ENCODE measurements at places on chromosomes 1 and 21.
A peak's percentile ranks its signal among the peaks of the same experiment; 100 is the strongest.

GRCh38 chr1:227622739-227623475 is 59.6 kb downstream of the ZNF678 start:
- no peak for DNase-seq

DNA sequence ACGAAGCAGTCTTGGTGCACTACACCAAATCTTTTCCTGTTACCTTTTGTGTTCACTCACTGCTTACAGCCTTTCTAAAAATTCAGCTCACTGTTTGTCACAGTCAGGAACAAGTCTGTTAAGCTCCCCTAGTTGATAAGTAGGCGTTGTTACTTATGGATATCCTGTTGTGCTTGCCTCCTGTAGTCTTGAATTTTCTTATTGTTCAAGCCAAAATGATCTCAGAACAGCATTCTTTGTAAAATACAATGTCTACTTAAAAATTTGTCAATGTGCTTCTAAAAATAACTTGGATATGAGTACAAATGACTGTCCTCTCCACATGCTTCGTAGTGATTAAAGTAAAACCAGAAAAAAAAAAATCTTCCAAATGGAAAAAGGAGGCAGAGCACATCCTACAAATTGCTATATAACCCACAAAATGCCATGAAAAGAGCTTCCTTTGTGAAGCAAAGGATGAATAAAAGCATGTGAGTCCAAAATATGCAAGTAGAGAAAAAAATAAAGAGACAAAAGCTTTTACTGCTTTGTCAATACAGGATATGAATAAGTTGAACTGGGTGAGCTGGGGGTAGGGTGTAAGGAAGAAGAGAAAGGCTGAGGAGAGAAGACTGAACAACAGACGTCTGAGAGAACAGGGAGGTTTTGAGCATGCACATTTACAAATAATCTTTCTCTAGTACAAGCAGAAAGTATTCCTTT is 228.9 kb upstream of the ADGRL4 start:
- no peak for DNase-seq

DNA sequence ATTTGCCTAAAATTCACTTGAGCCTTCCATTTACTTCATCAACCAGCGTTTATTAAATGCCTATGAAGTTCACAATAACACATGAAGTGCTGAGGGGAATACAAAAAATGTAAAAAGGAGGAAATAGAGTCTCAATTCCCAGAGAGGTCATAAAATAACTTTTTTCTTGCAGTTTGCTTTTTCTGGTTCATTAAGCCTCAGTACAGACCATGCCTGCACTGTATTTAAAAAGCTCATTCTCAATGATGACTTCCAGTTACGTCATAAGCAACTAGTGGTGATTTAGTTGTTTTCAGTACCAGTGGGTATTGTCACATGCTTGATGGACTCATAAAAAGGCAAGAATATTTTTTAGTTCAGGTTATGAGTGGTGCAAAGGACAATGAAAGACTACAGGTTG is 160.1 kb upstream of the UBE2U start:
- DNase-seq = no peak

DNA sequence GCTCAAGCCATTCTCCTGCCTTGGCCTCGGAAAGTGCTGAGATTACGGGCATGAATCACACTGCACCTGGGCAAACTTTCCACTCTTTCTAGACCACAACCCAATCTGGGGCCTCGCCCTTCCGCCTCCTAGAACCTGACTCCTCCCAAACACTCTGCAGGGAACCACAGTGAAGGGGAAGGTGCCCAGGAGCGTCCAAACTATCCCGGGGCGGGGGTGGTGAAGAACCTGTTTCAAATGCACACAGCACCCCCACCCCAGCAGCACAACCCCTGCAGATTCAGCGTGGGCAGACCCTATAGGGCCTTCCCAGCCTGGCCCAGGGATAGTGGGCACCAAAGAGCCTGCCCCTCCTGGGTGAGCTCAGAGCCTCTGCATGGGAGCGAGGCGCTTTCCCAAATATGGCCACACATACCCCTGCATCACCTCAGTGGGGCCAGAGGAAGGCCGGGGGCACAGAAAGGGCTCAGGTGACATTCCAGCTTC is 86.9 kb downstream of the STUM start:
- DNase-seq = no peak

DNA sequence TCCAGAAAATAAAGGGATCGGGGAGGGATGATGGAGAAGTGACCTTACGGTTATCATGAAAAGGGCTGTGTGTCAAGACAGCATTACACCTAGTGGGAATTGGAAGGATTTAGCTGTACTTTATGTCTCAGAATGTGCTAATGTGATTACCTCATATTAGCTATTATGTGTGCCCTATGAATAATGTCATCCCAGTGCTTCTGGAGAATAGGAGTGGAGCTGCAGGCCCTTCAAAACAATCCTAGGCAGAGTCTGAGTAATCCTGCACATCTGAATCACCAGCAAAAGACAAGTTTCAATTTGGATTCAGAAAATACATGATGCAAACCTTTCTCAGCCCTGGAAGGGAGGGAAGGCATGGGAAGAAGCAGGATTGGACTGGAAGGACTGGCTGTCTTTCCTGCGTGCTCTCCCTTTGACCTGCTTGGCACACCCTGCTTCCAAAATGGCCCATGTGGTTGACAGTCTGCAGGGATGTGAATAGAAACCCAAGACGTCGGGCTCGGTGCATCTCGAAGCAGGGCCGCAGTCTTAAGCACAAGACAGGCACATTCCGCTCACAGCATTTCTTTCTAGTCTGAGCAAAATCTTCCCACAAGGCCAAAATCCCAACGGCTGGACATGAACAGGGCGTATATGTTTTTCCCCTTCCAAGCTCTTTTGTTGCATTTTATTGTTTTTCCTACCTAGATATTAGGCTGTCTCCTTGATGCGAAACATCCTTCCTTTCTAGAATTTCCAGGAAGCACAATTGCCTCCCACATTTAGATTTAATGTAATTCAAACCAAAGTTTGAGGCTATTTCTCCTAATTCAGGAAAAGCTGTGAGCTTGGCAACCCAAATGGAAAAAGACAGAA is 54.3 kb upstream of the TARBP1 start:
- peak; percentile 72 for DNase-seq

- DNase-seq = no peak
Observed at GRCh38 chr1:9350013-9350908, 57.6 kb downstream of the SPSB1 start.

GRCh38 chr1:3776231-3776961 is 3.8 kb downstream of the SMIM1 start:
- DNase-seq = no peak

GRCh38 chr1:21666576-21667320 is 2.4 kb downstream of the RAP1GAP start:
- DNase-seq = no peak

DNA sequence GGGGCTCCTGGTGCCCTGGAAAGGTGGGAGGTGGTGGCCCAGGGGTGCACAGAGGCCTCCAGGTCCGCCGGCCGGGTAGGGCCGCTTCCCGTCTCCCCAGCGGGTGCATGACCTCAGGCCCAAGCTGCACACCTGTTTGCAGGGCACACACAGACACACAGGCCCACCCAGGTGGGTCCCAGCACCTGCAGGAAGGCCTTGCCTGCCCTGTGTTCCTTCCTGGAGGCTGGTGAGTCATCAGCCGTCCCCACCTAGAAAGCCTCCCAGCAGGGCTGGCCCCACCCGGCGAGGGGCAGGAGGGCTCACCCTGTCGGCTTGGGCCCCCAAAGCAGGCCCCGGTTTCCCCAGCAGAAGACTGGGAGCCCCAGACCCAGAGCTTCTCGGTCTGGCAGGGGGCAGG is 23.6 kb upstream of the TTLL10 start:
- no peak for DNase-seq

GRCh38 chr1:197096137-197096536 is 29.1 kb upstream of the F13B start:
- DNase-seq = no peak

- DNase-seq = no peak
Observed at GRCh38 chr1:70826428-70826827, 221.2 kb downstream of the PTGER3 start.

DNA sequence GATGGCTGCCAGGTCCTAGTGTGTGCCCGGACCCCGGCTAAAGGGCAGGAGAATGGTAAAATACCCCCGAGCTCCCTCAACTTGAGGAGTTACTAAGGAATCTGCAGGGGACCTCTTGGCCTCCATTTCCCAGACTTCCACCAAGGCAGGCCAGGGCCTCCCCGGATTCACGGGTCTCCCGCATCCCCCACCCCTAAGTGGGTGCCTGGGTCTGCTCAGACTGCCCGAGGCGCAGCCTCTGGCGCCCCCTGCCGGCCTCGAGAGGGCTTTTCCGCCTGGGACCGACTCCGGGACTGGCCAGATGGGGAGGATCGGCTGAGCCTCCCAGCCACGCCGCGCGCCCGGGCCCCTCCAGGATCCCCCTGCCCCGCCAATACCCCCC is 1.7 kb downstream of the PLEKHG5 start:
- peak; percentile 87 for DNase-seq

DNA sequence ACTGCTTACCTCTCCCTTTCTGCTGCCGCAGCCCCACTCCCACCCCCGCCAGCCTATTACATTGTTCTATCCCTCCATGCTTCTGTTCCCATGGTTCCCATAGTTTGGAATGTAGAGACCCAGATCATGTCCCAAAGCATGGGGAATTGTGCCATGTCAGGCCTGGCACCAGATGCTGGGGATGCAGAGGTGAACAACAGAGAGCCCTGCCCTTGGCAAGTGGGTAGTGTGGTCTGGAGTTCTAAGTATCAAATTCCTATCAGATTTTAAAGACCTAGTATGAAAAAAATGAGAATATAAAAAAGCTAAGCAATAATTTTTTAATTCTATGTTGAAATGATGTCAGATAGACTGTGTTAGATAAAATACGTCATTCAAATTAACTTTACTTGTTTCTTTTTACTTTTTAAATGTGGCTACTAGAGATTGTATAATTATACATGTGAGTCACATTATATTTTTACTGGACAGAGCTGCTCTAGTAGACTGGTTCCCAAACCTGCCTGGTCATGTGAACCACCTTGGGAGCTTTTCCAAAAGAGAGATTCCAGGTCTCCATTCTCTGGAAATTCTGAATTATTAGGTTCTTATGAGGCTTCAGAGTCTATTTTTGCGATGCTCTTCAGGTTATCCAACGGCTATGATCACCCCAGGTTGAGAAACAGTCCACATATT is 113.0 kb upstream of the DAB1 start:
- no peak for DNase-seq

DNA sequence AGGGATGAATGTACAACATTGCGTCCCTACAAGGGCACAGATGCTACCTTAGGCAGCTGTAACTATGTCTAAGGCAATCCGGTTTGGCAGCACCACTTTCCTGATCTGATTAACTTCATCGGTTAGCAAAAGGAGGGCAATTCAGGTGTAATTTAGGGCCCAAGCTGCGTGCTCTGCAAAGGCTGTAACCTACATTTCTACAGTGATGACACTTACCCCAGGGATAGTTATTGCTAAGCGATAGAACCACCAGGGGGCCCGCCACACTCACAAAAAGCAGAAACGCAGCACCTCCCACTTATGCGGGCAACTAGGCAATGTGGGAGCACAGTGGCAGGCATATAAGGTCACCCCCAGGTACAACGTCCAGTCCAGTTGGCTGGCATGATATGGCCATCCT is 113.5 kb downstream of the GDAP2 start:
- DNase-seq = no peak

- no peak for DNase-seq
Observed at GRCh38 chr1:160538985-160539651, 16.1 kb upstream of the SLAMF6 start.

DNA sequence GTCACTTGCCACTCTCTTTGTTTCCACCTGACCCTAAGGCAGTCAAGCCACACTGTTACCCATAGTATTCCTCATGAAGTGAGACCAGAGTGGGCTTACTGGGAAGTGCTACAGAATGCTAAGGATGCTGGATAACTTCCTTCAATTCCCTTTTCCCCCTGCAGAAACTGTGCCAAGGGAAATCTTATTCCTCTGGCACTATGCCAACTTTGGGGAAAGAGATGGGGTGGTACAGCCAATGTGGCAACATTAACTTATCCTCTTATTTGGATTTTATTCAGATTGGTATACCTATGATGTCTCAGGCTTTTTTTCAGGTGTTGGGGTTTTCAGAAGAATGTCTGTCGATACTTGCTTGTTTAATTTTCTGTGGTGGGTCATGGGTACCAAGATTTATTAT is 599.4 kb upstream of the PBX1 start:
- DNase-seq = no peak

DNA sequence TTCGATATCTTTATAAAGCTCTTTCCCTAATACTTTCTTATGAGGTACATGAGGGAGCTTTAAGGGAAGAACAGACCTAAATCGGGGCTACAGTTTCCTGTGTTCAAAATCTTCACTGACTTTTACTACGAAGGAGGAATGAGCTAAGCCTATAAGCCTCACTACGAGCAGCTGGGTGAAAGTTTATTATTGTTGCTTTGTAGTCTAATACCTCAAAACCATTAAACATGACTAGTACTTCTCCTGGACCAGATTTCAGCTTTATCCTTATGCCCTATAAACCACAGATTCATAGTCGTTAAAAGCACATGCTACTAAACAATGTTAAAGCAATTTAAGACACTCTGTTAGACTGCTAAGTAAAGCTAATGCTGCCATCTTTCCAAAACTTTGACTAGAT is 30.2 kb downstream of the NDC1 start:
- no peak for DNase-seq

DNA sequence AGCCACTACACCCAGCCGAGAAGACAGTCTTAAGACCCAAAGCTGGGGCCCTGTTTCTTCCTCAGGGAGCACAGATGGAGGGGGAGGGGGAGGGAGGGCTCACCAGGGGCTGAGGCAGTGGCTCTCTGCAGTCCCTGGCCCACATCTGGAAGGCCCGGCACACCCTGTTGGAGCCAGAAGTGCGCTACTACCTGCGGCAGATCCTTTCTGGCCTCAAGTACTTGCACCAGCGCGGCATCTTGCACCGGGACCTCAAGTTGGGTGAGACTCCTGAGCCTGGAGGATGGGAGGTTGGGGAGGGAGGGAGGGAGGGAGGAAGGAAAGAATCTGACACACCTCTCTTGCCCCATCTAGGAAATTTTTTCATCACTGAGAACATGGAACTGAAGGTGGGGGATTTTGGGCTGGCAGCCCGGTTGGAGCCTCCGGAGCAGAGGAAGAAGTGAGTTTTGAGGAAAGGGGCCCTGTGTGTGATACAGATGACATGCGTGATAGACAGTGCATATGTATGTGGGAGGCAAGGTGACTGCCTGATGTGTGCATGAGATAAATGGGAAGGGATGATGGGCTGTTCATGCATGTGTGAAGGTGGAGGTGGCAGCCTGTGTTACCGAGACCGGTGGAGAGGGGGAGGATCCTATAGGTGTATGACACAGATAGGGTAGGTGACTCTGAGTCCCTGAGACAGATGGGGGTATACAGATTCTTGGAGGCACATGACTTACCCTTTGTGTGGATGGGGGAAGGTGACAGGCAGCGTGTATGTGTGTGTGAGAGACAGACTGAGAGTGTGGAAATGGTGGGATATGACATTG is 1.5 kb downstream of the PLK3 start:
- no peak for DNase-seq

DNA sequence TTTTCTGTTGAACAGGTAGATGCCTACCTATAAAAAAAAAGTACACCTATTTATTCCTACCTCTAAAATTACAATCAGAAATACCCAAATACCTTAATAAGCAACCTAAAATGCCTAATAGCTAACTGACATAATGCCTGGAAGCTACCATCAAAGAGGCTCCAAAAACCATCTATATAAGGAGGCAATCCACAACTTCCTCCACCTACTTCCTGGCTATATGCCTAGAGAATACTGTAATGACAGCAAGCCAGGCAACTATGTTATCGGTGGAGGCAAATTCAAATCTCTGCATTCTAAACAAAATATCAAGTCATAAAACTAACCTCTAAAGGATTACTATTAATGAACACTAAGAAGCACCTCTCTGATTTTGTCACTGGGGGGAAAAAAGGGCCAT is 10.1 kb downstream of the ZNF644 start:
- DNase-seq = no peak
